Bronchial epithelial cell (primary cell): ENCODE measurements at places on chromosomes 6 and 20.

- no peak for DNase-seq
These were observed 104.0 kb upstream of the PRSS16 start for GRCh38 chr6:27143474-27144026.

GRCh38 chr6:36387440-36388303 is at the start of gene ETV7:
Gene ETV7, minus strand, starts transcription at chr6:36387669. Its CDS starts 128 bp downstream, at chr6:36387541.
- DNase-seq, result no peak

DNA sequence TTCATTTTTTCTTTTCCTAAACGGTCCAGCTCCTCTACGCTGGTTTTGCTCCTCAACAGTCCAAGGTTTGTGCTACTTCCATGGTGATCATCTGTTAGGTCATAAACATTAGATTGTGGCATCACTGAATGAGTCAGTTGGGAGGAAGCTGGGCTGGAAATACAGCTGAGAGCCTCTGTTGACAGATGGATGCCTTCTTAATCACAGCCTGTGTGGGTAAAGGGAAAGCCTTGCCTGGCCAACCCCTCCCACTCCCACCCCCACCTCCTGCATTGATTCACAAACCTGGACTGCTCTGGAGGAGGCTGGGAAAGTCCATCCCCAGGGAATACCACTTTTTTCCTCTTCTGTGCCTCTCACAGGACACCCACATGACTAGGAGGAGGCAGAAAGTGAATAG is 180.6 kb upstream of the CCN2 start:
- peak; percentile 99 for DNase-seq

DNA sequence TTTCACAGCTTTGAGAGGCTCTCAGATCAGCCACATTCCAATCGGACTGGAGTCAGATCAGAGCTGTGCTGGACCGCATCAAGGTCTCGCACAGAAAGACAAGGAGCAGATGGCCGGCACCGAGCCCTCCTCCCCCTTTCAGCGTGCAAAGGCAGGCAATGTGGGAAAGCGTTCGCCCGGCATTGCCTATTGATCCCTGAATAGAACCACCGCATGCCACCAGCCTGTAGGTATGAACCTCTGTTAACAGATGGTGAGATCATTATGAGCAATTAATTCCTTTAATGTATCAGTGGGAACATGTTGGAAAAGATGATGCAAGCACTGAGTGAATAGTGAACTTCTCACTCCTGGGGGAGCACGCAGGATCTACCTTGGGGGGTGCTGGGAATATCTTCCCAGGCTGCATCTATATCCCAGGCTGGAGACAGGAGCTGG is 117.5 kb upstream of the ID4 start:
- peak; percentile 71 for DNase-seq

GRCh38 chr20:51366155-51366886 is 176.2 kb downstream of the NFATC2 start:
- peak; percentile 95 for DNase-seq

DNA sequence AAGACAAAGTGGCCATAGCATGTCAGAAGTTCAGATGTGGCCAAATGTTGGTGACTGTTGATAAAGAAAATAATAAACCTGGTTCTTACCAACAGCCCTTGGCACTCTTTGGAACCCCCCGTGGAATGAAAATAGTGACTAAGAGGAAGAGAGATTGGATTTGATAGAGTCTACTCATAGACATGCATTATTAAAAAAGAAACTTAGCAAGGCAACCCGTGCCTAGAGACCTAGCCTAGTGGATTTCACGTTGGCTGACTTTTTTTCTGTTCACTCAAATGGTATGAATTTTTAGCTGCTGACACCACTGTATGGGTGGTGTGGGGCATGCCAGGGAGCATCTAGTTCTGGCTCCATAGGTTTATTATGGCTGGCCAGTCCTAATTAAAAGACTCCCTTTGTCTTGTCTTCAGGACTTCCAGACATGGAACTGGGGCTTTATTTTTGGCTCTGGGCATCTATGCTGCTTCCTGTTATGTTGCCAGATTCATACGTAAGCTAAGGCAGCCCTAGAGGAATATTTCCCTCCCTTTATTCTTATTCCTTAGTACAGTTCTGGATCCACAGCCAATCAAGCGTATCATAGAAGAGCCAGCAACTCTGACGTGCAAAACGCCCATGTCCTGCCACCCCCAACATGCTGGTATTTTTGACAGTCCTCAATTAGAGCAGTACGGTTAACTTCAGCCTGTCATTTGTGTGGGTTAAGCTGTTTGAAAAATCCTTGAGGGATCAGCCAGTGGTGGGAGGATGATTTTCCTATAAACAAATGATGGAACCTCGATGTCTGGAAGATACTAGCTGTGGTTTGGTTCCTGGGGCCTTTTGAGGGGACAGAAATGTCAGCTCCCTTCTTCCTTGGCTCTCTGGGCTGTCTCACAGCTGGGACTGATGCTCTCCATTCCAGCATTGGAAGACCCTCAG is 127.5 kb downstream of the ISM1 start:
- DNase-seq, result no peak

GRCh38 chr6:43714311-43715055 is 26.9 kb upstream of the MRPS18A start:
- DNase-seq, result no peak
